ENCODE measurements at places on chromosomes 1 and 21. TPM values are rescaled to one million over a fixed set of nuclear protein-coding genes. Genes with fewer than 3 reads are reported as not detected.
A peak's percentile ranks its signal among the peaks of the same experiment; 100 is the strongest.

Gene GUCA2A
- total RNA-seq: not detected

Gene SPRR4
- not detected for total RNA-seq

Gene CFHR1
- total RNA-seq: not detected

Gene NPHS2
- not detected for total RNA-seq

Gene LCE1B
- not detected for total RNA-seq

Gene SPRR2E
- total RNA-seq: not detected

DNA sequence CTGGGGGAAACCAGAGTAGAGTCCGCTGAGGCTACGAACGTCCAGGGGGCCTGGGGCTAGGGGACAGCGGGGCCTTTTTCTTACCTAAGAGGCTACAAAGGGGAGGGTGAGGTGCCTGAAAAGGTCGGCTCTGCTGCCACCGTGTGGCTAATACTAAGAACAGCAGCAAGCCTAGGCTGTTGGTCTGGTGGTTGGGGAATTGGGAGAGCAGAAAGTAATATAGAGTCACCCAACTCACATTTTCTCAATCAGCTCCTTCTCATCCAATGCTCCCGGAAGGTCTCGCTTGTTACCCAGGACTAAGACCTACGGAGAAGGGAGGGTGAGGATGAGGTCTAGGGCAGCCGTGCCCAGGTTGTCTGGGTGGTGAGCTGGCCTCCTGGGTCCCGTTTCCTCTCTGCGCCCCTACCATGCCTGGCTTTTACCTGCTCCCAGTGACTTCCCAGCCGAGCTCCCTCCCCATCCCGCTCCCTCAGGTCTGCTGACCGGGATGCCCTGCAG is 9.3 kb downstream of the ARL8A start:
- H3K4me1 ChIP-seq: no peaks in the 10 kb centered on the region
- H3K27me3 ChIP-seq: no peaks in the 10 kb centered on the region
- no peak overlapping the region for H3K4me3 ChIP-seq
- peaks cover 10% of the 10 kb centered on the region for H3K36me3 ChIP-seq
- DNase-seq: peak; percentile 24

GRCh38 chr21:43364851-43365424 is 62.0 kb downstream of the SIK1 start:
- no peak for DNase-seq
- no peaks in the 10 kb centered on the region for H3K36me3 ChIP-seq
- H3K4me1 ChIP-seq: peaks cover 24% of the 10 kb centered on the region
- H3K27ac ChIP-seq: no peak overlapping the region
- no peak overlapping the region for H3K4me3 ChIP-seq
- H3K27me3 ChIP-seq: peaks cover 5% of the 10 kb centered on the region

DNA sequence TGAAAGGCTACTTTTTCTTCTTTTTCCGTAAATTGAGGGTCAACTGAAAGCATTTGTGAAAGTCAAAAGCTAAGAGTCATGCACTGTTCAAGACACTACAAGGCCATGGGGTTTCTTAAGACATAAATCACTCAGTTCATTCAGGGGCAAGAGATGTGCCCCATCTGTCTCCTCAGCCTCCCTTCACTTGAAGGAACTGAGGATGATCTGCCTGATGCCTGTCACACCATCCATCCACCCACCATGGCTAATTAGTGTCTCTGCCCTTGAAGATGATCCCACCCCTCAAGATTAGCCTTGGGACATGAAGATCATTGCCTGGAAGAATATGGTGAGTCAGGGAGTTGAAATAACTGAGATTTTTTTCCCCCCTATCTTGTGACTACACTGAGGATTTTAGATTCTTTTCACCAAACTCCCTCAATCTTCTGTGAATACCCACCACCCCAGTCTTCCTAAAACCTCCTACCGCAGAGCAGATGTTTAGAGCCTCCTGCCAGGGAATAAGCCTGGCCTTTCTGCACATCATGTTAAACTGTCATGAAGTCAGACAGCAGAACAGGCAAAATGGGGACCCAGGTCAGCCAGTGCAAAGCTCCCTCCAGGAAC is 88.6 kb upstream of the LMO4 start:
- H3K4me3 ChIP-seq: no peak overlapping the region
- no peaks in the 10 kb centered on the region for H3K4me1 ChIP-seq
- DNase-seq: no peak
- H3K27me3 ChIP-seq: no peaks in the 10 kb centered on the region
- no peak overlapping the region for H3K27ac ChIP-seq

- DNase-seq: no peak
- no peaks in the 10 kb centered on the region for H3K27me3 ChIP-seq
- H3K4me3 ChIP-seq: peak overlapping the region; percentile 3
- peaks cover 67% of the 10 kb centered on the region for H3K4me1 ChIP-seq
- no peaks in the 10 kb centered on the region for H3K36me3 ChIP-seq
Observed at GRCh38 chr1:169680377-169681019, 30.9 kb downstream of the SELL start.

GRCh38 chr1:118300808-118301207 is 115.8 kb upstream of the SPAG17 start:
- H3K4me1 ChIP-seq: no peaks in the 10 kb centered on the region
- no peak overlapping the region for H3K27ac ChIP-seq

GRCh38 chr1:180247061-180247460 is 17.0 kb downstream of the LHX4 start:
- H3K36me3 ChIP-seq: no peaks in the 10 kb centered on the region
- peaks cover 6% of the 10 kb centered on the region for H3K4me1 ChIP-seq
- no peak overlapping the region for H3K27ac ChIP-seq
- DNase-seq: no peak
- peaks cover 13% of the 10 kb centered on the region for H3K27me3 ChIP-seq

DNA sequence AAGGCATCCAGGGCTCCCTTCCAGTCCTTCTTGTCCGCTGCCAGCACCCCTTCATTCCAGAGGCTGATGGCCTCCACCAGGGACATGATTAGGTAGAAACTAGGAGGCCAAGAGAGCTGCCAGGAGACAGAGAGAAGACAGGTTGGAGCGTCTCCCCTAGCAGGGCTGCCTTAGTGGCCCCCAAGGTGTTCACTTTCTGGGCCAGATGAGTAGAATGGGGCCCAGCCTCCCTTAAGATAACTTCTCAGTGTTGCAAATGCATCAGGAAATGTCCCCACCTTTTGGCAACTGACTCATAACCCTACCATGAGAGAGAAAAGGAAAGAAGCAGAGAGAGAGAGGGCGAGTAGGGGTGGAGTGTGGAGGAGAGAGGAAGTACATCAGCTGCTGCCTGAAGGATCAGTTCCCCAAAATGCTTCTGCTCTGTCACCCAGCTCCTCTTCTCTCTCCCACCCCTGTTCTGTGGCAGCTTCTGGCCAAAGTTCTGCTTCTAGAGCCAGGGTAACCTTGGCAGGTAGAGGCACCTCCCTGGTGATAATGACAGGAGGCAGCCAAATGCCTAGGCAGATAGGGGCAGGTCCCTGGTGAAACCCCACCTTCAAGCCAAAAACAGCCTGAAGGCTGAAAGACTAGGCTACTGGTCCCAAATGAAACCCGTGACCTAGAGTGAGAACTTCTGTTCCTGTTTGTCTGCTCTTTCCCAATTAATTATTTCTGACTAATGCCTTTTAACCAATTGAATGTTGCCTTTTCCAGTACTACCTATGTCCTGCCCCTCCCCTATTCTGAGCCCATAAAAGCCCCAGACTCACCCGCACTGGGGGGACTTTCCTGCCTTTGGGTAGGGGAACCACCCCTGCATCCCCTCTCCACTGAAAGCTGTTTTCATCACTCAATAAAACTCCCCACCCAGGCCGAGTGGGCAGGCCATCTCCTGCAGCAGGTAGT is at the start of gene NCF2:
Gene NCF2 (minus strand): TSS at position 216 of the 948 bp plus-strand sequence. CDS start 130 bp downstream, at position 86.
- H3K4me1 ChIP-seq: peaks cover 50% of the 10 kb centered on the region
- H3K4me3 ChIP-seq: peak within 1 kb of the TSS; percentile 69
- peaks cover 2% of the 10 kb centered on the region for H3K36me3 ChIP-seq

DNA sequence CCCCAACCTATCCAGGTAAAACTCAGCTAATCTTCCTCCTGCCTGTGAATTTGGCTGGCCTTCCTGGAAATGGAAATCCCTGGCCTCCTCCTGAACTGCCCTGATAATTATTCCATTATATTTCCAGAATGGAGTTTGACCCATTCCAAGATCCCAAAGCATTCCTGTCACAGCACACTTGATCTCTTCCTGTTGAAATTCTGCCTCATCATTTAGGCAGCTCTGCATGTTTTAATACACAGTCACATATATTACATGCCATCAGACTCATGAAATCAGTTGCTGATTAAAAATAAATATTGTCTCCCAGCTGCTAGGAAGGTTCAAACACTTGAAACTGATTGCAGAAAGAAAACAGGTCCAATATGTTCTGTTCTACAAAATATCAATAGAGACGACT is 148.2 kb upstream of the PALMD start:
- H3K4me1 ChIP-seq: no peaks in the 10 kb centered on the region
- no peaks in the 10 kb centered on the region for H3K36me3 ChIP-seq
- no peaks in the 10 kb centered on the region for H3K27me3 ChIP-seq

- DNase-seq: no peak
- H3K4me3 ChIP-seq: no peak overlapping the region
- H3K27ac ChIP-seq: no peak overlapping the region
- H3K4me1 ChIP-seq: no peaks in the 10 kb centered on the region
Observed at GRCh38 chr1:218254296-218254946, 30.7 kb upstream of the RRP15 start.

GRCh38 chr1:172408958-172409357 is 11.5 kb upstream of the C1orf105 start:
- H3K27ac ChIP-seq: no peak overlapping the region
- H3K4me1 ChIP-seq: no peaks in the 10 kb centered on the region
- H3K4me3 ChIP-seq: no peak overlapping the region
- H3K27me3 ChIP-seq: peaks cover 4% of the 10 kb centered on the region

DNA sequence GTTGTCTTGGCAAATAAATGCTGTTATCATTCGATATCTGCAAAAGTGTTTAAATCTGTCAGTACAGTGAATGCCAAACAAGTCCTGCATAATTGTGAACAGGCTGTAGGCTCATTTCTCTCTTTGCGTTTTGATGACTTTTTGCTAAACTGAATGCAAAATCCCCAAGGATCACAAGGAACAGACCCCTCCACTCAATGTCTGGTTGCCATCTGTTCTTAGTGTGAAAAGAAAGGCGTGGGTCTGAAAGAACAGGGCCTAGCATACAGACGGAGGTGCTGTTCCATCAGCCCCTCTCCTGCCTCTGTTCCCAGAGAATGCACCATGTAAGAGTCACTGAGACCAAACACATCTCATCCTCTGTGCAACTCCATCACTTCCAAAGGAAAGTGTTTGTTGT is 40.4 kb downstream of the EIF2B3 start:
- peaks cover 34% of the 10 kb centered on the region for H3K4me1 ChIP-seq
- H3K4me3 ChIP-seq: no peak overlapping the region
- DNase-seq: no peak
- H3K36me3 ChIP-seq: peaks cover 6% of the 10 kb centered on the region
- H3K27me3 ChIP-seq: no peaks in the 10 kb centered on the region
- H3K27ac ChIP-seq: peak overlapping the region; percentile 34

GRCh38 chr1:52102336-52103013 is 39.4 kb upstream of the ZFYVE9 start:
- H3K27me3 ChIP-seq: peaks cover 5% of the 10 kb centered on the region
- no peak overlapping the region for H3K27ac ChIP-seq
- no peaks in the 10 kb centered on the region for H3K36me3 ChIP-seq

GRCh38 chr1:231590453-231591198 is 36.0 kb upstream of the DISC1 start:
- no peak overlapping the region for H3K4me3 ChIP-seq
- peaks cover 6% of the 10 kb centered on the region for H3K27me3 ChIP-seq
- peaks cover 10% of the 10 kb centered on the region for H3K4me1 ChIP-seq

GRCh38 chr1:222627232-222627631 is 9.3 kb downstream of the MIA3 start:
- H3K4me1 ChIP-seq: no peaks in the 10 kb centered on the region
- no peaks in the 10 kb centered on the region for H3K27me3 ChIP-seq
- H3K27ac ChIP-seq: no peak overlapping the region
- H3K36me3 ChIP-seq: peaks cover 52% of the 10 kb centered on the region

GRCh38 chr1:20449735-20450311 is 36.2 kb downstream of the CAMK2N1 start:
- H3K4me1 ChIP-seq: no peaks in the 10 kb centered on the region
- H3K36me3 ChIP-seq: no peaks in the 10 kb centered on the region
- DNase-seq: no peak
- H3K27ac ChIP-seq: no peak overlapping the region
- peaks cover 4% of the 10 kb centered on the region for H3K27me3 ChIP-seq
- no peak overlapping the region for H3K4me3 ChIP-seq

DNA sequence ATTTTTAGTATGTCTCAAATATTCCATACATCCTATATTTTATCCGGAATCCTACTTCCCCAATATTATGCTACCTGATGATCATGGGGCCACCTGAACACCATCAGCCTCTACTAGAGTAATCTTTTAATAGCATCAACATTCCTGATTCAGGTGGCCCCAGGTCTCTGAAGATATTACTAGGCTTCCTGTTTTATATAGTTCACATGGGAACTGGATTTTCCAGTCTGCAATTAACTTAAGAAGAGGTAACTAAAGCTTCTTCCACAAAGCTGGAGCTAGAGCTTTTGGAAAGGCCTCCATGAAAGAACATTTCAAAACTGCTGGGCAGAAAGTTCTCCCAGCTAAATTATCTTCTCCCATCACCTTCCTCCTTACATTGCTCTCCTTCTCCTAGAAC is 72.3 kb upstream of the ADAM30 start:
- H3K27me3 ChIP-seq: no peaks in the 10 kb centered on the region
- DNase-seq: no peak
- peaks cover 49% of the 10 kb centered on the region for H3K36me3 ChIP-seq
- H3K4me1 ChIP-seq: peaks cover 20% of the 10 kb centered on the region
- H3K27ac ChIP-seq: no peak overlapping the region
- H3K4me3 ChIP-seq: no peak overlapping the region

Data from activated T-helper 1 cell treated with anti-CD3 and anti-CD28 coated beads, Interleukin-12 subunit alpha, Interleukin-12 subunit beta, Interleukin-2, Interleukin-4 antibody, amounts not matched to agents 30 ng/mL and 10 ng/mL and 1 ng/mL, durations not matched to agents 14 hours and 24 hours and 36 hours (primary cell).